ENCODE measurements at places on chromosomes 2 and 18.
A peak's percentile ranks its signal among the peaks of the same experiment; 100 is the strongest.

- DNase-seq = no peak
Observed at GRCh38 chr18:22055466-22056238, 113.7 kb upstream of the GATA6 start.

GRCh38 chr2:9077691-9078090 lies 74.2 kb upstream of the MBOAT2 start:
- no peak for DNase-seq

DNA sequence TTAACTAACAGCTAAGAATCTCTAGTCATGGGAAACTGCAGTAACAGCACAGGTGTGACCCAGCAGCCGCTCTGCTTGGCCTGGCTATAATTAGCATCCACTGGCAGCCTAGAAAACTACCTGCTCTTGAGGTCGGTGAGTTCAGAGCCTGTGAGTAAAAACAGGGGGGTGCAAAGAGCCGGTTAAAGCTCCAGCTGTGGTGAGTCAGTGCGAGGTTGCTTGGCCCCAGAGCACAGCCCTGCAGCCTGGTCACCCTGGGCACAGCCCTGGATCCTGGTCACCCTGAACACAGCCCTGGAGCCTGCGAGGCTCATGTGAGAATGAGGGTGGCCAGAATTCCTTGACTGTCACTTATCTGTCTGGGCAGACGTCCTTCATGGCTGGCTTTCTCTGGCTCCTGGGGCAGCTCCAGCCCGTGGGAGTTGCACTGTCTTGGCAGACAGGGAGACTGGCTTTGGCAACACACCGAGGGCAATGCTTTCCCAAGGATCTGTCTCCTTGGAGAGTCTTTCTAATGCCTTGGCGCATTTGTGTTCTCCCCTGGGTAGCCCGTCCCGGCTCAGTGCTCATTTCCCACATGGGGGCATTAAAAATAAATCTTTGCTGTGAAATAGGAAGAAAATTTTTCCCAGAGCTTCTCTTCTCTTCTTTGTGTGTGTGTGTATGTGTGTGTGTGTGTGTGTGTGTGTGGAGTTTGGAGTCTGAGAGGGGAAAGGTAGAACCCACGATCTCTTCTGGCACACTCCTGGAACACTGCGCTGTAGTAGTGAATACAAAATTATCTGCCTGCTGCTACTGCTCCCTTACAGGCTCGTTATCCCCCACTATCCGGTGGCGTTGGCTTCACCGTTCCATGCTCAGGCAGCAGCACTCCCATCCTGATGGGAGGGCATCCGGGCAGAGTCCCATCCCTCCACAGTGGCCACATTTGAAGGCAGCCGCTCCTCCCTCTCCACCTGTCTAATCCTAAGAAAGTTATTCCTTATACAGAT lies 250.2 kb upstream of the MEX3C start:
- DNase-seq = no peak

DNA sequence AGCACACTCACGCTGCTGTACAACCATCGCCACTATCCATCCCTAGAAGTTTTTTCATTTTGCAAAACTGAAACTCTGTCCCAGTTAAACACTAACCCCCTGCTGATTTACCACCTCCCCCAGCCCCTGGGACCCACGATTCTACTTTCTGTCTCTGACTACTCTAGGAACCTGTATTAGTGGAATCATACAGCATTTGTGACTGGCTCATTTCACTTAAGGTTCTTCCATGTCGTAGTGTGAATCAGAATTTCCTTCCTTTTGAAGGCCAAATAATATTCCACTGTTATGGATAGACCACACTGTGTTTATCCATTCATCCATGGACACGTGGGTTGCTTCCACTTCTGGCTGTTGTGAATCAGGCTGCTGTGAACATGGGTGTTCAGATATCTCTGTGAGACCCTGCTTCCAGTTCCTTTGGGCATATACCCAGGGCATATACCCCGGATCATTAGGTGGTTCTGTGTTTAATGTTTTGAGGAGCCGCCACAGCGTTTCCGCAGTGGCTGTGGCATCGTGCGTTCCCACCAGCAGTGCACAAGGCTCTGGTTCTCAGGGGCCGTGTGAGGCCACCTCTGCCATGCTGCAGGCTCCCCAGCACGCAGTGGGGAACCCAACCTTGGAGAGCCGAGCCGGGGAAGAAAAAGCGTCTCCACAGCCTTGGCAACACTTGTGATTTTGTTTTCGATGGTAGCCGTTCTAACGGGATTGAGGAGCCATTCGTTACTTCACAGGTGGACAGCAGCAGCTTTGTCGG lies 10.1 kb downstream of the RAMP1 start:
- DNase-seq = no peak

GRCh38 chr18:11752116-11752911 lies 63.2 kb downstream of the GNAL start:
- DNase-seq = peak; percentile 47

GRCh38 chr18:56933472-56933871 lies 213.4 kb upstream of the BOD1L2 start:
- no peak for DNase-seq

All from iPS DF 19.7 (cell line).